OCI-M1 (cell line): ENCODE measurements at places on chromosomes 1 and 21.

GRCh38 chr1:37478890-37479254 lies 4.5 kb downstream of the ZC3H12A start:
- DNase-seq, result peak; percentile 35

GRCh38 chr1:62991152-62991551 lies 207.2 kb downstream of the ATG4C start:
- DNase-seq, result no peak

DNA sequence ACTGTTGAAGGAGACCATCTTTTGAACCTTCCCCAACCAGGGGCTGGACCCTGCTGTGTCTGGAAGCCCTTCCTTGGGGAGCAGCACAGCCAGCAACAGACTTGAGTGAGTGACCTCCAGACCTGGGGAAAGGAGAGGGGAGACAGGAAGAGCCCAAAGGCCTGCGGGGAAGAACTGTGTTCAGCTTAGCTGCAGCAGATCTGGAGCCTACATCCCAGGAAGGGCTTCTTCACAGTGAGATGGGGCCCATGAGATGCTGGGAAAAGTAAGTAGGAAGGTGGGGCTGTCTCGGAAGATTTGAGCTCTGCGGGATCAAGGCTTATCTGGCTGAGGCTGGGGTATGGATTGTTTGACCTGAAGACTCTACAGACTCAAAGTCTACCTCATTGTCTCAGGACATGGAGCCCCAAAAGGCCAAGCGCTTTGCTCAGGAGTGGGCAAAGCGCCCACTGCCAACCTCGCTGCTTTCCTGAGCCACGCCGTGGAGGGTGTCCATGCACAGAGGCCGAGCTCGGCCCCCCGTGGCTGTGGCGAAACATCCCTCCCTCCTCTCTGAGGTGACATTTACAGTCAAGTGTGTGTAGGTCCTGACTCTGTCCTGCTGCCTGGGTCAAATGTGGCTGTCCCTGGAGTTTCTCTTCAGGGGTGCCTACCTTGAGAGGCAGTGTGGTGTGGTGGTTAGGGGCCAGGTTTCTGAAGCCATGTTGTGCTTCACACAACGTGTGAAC lies 24.5 kb downstream of the SPOCD1 start:
- DNase-seq, result no peak

DNA sequence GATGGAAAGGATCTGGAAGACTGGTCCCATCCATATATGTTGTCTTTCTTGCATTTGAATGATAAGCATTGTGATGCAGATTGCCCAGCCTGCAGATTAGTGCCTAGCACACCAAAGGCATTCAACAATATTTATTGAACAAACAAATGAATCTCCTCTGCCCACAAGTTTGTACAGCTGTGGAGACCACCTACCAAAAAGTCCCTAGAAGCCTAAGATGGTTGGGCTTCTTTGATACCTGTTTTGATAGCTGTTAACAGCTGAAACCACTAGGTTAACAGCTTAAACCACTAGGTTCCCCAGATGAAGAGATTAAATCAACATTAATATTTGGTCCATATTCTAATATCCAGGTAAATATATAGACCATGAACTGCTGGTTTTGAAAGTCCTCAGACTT lies 9.8 kb downstream of the DUSP10 start:
- DNase-seq, result no peak

DNA sequence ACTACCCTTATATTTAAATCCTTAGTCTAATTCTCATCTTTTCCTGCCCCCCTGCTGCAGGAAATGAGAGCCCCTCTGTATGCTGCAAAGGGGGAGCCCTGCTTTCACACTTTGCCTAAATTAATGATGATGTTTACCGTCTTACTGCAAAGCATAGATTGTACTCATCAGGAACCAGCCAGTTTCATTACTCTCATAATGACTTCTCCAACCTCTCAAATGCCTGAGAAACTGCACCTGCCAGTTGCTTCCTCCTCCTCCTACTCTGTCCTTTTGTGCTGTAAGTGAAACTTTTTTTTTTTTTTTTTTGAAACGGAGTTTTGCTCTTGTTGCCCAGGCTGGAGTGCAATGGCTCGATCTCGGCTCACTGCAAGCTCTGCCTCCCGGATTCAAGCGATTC lies 101.7 kb downstream of the ADSS2 start:
- DNase-seq, result no peak

- DNase-seq, result no peak
Measured at GRCh38 chr1:14733048-14733778, 134.7 kb downstream of the KAZN start.

DNA sequence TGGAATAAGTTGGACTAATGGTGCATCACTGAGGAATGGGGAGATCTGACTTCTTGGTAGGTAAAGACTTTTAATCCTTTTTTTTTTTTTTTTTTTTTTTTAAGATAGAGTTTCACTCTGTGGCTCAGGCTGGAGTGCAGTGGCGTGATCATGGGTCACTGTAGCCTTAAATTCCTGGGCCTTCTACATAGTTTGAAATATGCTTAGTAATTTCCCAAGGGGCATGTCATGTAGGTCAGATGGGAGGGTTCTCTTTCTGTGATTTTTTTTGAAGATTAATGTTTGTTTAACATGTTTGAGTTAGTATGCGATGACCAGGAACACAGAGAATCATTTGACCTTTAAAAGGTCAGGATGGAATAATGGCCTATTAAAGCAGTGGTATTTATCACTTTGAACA lies 129.1 kb downstream of the S1PR1 start:
- no peak for DNase-seq

DNA sequence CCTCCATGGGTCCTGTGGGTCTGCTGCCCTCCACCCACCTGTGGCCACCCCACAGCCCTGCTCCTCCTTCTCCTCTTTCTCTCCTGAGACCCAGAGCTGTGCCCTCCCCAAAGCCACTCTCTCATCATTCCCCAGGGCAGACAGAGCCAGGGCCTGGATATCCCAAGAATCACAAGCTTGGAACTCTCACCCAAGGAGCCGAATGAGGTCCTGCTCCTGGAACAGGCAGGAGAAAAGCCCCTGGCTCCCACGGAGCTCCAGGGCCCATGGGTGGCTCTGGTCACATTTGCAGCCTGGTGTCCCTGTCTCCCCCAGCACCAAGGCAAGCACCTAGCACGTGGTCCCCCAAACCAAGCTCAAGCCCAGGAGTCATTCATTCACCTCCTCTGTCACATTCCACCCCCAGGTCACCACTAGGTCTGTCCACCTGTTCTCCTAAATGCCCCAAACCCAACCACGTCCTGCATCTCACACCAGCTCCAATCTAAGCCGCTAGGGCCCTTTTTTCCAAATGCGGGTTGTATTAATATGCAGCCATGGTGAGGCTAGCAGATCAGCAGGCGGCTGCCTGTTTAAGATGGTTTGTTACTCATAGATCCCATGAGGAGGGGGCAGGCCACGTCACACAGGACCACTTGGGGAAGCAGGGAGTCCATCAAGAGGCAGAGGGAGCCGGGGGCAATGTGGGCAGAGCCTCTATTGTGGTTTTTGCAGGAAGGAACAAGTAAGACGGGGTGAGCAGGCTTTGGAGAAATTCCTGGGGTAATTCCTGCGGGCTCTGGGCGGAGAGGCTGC lies 215.5 kb upstream of the VAMP3 start:
- DNase-seq, result no peak

GRCh38 chr1:202547215-202547614 lies 163.0 kb downstream of the SYT2 start:
- peak; percentile 61 for DNase-seq
